8988T (cell line): ENCODE measurements at places on chromosomes 7 and 10.

DNA sequence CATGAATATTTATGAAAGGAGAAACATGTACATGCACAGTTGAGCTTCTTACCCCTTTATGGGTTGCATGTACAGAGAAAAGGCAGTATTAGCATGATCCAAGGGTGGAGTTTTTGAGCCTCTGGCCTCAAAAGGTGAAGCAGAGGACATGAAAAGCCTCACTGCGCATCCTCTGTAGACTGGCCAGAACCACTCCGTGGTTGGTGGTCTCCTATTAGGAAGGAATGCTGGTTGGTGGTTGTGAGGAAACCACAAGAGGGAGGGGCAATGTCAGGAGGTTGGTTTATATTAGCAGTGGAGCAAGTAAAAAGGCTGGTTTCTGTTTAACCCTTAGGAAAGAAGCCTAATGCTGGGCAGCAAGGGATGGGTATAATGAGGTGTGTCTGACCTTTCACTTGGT lies 37.5 kb downstream of the AHCYL2 start:
- DNase-seq, result no peak

GRCh38 chr7:16661924-16662323 lies 15.9 kb downstream of the BZW2 start:
- DNase-seq, result no peak

DNA sequence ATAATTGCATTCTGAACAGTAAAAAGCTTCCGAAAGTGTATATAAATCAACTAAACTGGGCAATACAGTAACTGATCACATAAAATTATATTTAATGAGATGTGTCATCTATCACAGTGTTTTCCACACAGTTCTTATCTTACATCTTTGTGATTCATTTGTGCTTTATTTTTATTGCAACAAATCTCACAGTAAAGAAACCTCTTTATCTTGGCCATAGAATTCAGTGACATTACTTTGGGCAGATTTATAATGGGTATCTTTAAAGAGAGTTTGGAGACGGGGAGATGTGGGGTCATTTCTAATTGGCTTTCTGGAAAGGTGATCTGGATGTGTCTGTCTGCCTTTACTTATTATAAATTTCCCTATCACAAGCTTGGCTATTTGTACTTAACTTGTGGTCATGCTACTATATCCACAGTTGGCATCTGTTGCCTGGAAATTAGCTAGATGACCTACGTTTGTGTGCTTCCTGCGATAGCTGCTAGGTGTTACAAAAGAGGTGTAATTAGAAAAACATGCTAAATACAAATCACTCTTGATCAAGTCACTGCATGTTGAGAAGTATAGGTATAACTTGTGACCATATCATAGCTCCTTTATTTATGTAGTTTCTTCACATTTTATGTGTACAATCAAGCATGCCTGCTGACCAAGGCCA lies 123.8 kb downstream of the ARID5B start:
- no peak for DNase-seq

DNA sequence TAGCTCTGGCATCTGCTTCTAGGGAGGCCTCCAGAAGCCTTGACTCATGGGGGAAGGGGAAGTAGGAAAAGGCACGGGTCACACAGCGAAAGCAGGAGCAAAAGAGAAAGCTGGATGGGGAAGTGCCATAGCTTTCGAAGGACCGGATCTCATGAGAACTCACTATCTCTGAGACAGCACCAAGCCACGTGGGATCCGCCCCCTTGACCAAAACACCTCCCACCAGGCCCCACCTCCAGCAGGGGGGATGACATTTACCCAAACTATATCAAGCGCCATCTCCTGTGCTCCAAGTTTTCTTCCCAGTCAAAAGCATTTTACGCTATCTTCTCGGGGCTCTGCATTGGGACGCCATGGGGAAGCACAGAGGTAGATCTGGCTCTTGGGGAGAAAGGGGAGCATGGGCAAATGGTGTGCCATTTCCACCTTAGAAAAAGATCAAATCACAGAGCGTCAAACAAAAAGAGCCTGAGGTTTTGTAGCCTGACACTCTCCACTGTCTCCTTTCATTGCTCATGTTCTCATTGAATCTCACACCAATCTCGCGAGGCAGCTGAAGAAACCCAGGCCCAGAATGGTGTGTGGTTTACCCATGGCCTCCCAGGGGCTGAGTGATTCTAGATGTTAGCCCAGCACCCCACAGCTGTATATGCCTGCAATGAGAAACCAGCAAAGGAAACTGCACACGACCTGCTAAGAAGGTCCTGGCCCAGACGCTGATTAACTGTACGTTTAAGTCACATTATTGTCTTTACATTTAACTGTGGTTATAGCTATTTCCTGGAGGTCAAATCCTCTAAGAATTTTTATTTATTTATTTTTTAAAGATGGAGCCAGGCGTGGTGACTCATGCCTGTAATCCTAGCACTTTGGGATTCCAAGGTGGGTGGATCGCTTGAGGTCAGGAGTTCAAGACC lies 8.1 kb upstream of the OLAH start:
- DNase-seq, result no peak

DNA sequence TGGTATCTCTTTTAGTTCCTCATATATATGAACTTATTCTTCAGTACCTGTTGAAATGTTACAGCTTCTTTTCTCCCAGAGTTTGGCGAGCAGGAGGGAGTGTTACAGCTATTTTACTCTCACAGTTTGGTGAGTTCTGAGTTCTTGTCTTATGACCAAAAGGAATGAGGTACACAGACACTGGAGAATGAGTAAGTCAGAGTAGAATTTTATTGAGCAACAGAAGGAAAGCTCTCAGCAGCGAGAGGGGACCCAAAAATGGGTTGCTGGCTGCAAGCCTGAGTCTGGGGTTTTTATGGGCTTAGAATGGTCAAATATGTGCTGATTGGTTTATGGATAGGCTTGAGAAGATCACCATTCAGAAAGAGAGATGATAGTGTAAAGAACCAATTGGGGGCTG lies 175.2 kb downstream of the CDK14 start:
- no peak for DNase-seq

GRCh38 chr7:128160296-128160695 lies 80.8 kb upstream of the LEP start:
- DNase-seq, result no peak

DNA sequence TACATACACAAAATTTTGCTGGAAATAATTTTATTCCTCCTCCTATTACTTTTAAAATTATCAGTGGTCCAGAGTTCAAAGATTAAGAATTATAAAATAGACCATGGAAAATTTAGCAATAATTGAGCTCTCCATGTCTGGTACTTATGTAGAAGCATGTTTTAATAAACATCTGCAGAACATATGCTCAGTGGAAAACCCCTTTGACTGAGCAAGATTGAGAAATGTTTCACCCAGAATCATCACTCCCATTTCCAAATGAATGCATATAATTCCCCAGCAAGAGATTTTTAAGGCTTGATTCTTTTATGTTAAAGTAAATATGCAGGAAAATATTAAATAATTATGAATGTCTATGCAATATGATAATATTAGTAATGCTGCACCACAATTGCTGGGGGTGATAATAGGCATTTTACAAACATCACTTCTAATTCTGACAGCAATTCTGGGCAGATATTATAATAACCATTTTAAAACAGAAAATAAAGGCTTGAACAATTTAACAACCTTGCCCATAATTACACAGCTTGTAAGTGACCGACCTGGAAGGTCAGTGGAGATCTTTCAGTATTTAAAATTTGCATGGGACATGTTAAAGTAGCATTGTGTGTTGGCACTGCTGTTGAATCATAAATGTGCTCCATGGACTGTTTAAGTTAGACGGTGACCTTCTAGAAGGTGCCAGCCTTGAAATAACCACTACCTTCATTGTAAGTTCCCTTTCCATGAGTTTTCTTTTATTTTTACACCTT lies 45.6 kb upstream of the TES start:
- DNase-seq, result no peak

GRCh38 chr10:101031128-101031795 lies at the start of the genes PDZD7 and SFXN3:
TSS of gene PDZD7 (minus strand) at chr10:101031129. CDS start at chr10:101030219, 910 bp downstream.
TSS of gene SFXN3 (plus strand) at chr10:101031234. CDS start at chr10:101034695, 3,461 bp downstream.
- DNase-seq, result peak; percentile 93

DNA sequence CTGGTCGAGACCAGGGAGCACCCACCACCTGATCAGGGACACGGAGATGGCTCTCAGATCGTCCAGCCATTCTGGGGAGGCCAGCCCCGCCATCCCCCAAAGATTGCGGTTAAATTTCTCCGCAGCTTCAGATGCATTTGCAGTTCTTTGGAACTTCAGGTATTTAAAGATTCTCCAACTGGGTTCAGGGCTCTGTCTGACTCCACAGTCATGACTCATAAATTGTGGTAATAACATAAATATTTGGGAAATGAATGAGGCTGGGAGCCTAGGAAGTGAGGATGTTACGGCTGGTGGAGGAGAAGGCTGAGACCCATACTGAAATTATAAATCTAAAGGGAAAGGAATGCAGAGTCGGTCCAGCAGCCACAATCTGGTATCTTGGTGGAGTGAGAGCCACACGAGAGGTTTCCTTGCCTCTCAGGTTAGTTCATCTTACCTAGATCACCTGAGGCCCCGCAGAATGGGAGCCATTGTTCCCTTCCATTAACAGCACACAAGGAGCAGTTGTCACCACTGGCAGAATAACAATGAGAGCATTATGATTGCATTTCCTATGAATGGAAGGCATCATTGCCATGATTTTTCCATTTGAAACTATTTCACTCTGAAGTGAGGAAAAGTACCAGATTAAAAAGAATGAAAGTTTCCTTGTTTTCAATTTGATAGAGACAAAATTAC lies 26.7 kb upstream of the DNAJB6 start:
- DNase-seq, result no peak

DNA sequence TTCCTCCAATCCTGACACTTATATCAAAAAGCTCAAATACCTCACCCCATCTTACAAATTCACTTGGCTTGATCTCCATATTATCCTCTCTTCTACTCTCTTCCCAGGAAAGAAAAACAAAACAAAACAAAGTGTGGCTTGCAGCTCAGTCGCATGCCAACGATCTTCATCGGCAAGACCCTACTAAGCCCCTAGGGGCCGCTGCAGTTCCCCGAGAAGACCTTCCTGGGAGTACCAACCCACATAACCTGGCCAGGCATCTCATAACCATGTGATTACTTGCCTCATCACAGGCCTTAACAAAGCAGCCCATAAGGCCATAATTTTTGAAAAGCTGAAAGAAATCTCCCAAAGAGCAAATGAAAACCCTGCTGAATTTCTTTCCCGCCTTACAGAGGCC lies 103.7 kb downstream of the ZNF92 start:
- peak; percentile 38 for DNase-seq

DNA sequence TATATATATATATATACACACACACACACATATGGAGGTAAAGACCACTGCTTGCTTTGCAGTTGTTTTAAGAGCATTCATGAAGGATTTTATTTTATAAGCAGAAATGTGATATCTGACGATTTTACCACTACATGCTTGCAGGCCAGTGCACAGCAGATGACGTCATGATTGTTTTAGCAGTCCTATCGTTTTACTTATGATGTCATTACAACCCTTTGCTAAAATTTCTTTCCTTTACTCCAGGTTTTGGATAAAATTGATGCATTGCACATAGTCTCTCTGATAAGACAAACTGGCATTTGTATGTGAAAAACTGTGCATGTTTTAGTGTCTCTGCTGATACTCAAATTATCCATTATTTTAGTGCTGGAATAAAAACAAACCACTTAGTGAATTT lies 9.2 kb downstream of the EGFR start:
- no peak for DNase-seq

- DNase-seq, result peak; percentile 64
Observed at GRCh38 chr10:78973901-78974616, 94.7 kb upstream of the ZMIZ1 start.

- DNase-seq, result peak; percentile 5
Observed at GRCh38 chr10:125003146-125003900, 61.4 kb downstream of the ZRANB1 start.

DNA sequence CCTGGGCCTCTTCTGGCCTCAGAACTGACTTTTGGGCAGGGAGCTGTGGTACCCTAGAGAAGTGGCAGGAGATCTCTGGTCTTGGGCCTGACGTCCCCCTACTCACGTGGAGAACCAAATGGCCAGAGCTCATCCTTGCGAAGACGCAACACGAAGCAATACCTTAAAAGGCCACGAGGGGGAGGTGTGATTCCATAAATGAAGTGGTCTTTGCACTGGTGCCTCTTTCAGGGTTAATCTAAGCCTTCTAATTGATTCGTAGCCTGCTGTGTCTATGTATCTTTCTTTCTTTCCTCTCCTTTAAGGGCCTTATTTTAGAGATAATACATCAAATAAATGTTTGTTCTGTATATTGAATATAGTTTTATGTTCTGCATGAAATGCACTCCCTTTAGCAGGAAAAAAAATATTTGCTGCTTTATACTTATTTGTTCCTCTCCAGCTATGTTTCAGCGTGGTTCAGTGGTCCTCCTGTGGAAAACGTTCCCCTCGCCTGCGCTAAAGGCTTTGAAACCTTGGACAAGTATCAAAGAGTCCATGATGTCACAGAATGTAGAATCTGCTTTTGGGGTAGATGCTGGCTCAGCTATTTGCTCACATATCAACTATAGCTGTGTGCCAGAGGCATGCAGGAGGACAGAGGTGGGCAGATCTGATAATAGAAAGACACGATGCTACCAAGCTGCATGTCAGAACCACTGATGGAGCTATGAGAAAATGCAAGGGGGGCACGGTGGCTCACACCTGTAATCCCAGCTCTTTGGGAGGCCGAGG lies 41.0 kb downstream of the STRA8 start:
- no peak for DNase-seq
